Activated B cell treated with CpG ODN at 0.5 μM for 24 hours (primary cell): ENCODE measurements at places on chromosomes 5 and 9. TPM values are rescaled to one million over a fixed set of nuclear protein-coding genes. Genes with fewer than 3 reads are reported as not detected.

Gene RXRA
- total RNA-seq = 4.6 and 5.0 TPM in 2 replicates

Gene TMEM252
- not detected in 2 replicates for total RNA-seq

Gene PCDHGB4
- 0.91 and 1.2 TPM in 2 replicates for total RNA-seq

Gene LRRC14B
- total RNA-seq = not detected in 2 replicates

Gene ZNF883
- 0.33 and 1.0 TPM in 2 replicates for total RNA-seq

Gene PSD2
- total RNA-seq = not detected in 2 replicates
